ENCODE measurements at places on chromosomes 1 and 21. TPM values are rescaled to one million over a fixed set of nuclear protein-coding genes. Genes with fewer than 3 reads are reported as not detected.

C1orf94 gene
- total RNA-seq, result not detected

VAV3 gene
- total RNA-seq, result under 0.01 TPM

GRIK3 gene
- total RNA-seq, result not detected

CDA gene
- 1.3 TPM for total RNA-seq
